HCT116 (cell line): ENCODE measurements at places on chromosomes 12 and 14. TPM values are rescaled to one million over a fixed set of nuclear protein-coding genes. Genes with fewer than 3 reads are reported as not detected.

Gene CRIP2
- total RNA-seq = 31.1 TPM

Gene NINJ2
- total RNA-seq = not detected

Gene INHBC
- total RNA-seq = 0.20 TPM

Gene ASCL1
- total RNA-seq = not detected

DNA sequence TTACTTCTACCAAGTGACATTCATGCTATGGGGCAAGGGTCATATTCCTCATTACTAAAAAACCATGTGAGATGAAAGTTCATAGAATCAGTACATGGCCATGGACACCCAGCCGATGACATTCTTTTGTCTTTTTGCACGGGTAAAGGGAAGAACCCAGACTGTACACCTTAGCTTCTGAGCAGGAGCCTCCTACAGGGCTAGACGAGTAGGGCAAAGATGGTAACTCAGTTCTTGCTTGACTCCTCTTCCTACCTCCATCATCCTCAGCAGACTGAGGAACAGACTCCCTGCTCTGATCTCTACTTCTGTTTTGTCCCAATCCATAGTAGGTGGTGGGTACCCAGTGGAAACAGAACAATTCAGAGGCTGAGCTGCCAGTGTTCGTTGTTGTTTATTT lies 281.3 kb downstream of the NPAS3 start:
- no peak for DNase-seq

- no peak for DNase-seq
Measured at GRCh38 chr12:121405211-121405610, 5.3 kb downstream of the RNF34 start.

DNA sequence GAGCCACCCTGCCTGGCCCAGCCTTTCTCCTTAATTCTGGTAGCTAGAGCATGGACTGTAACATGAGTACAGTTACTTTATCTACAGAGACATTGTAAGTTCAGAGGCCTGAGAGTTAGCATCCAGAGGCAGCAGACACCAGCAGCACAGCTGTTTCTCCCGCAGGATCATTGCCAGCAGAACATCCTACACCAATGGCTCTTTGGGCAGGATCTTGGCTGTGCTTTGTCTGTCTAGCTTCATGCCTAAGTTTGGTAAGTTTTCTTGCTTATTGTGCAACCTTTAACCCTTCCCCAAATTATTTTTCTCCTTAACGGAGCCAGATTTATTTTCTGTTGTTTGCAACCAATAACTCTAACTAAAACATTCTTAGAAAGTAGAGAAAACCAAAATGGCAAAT lies 21.6 kb downstream of the C12orf71 start:
- DNase-seq = no peak

DNA sequence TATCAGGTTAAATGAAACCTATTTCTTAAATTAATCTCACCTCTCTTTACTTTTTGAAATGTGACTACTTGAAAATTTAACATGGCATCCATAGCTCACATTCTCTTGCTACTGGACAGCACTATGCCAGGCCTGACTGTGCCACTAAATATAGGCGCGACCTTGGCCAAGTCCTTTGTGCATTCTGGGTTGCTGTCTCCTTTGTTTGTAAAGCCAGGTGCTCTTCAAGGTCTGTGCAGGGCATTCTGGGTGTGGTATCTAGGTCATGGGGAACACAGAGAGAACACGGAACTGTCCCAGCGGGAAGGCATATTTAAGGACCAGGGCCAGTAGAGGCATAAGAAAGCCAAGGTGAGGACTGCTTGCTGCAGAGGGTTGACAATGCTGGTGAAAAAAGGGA lies 121.2 kb downstream of the ZNF664 start:
- no peak for DNase-seq

DNA sequence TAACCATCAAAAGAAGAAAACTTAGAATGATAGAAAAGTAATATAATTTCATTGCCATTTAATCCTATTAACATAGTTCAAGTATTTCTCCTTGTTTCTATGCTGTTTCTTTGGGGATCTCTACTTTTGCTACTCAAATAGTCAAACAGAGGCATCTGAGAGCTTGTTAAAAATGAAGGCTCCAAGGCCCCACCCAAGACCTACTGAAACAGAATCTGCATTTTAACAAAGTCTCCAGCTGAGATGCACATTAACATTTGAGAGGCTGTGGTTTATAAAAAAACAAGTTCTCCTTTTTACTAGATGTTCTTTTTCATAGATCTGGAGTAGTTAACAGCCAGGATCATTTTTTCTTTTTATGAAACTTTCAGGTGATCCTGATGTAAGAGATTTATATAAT lies 31.8 kb downstream of the PPFIA2 start:
- DNase-seq = no peak

- DNase-seq = no peak
Measured at GRCh38 chr14:24071836-24072430, 571 bp downstream of the CPNE6 start.

DNA sequence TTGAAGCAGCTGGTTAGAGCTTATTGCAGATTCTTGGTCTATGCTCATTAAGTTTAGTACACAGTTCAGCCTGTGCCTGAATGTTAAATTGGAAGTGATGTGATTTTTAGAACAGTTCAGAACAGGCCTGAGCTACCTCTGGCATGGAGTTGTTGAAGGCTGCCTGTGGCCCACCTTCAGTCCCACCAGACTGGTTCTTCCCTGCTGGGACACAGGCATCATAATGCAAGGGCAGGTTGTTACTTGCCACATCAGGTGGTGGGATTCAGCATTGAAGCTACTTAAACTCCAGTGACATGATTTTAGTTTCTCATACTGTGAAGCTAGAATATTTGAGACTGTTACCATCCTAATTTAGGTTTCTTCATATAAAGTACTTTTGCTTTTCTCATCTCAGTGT lies 49.4 kb downstream of the PROX2 start:
- DNase-seq = no peak

GRCh38 chr12:21551841-21552465 lies 25.9 kb downstream of the SPX start:
- DNase-seq = no peak

- DNase-seq = no peak
Measured at GRCh38 chr14:75864352-75864751, 117.4 kb downstream of the TGFB3 start.
